ENCODE measurements at places on chromosomes 3 and 15.
A peak's percentile ranks its signal among the peaks of the same experiment; 100 is the strongest.

DNA sequence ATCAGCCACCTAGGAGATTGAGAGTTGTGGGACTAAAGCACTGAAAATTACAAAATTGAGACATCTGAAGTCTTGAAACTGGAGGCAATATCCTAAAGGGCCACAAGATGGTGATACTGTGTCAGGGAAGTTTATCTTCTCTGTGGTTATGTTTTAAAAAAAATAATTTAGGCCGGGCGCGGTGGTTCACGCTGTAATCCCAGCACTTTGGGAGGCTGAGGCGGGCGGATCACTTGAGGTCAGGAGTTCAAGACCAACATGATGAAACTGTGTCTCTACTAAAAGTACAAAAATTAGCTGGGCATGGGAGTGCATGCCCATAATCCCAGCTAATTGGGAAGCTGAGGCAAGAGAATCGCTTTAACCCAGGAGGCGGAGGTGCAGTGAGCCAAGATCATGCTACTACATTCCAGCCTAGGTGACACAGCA, 17.9 kb upstream of the NIT2 start:
- peak; percentile 2 for DNase-seq

DNA sequence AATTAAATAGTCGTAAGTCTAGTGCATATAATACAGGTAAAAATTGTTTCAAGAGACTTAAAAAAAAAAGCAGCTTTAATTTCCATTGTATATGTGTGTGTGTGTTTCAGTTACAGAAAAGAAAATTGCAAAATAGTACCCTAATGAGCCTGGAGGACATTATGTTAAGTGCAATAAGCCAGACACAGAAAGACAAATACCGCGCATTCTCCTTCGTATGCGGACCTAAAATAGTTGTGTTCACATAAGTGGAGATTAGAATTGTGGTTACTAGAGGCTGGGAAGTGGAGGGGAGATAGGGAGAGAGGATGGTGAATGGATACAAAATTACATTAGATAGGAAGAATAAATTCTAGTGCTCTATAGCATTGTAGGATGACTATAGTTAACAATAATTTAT, 3.6 kb downstream of the MESD start:
- no peak for DNase-seq

GRCh38 chr3:188439080-188439479, 285.1 kb downstream of the LPP start:
- DNase-seq: no peak

- no peak for DNase-seq
These were observed 243.6 kb downstream of the ZIC1 start for GRCh38 chr3:147652651-147653366.

DNA sequence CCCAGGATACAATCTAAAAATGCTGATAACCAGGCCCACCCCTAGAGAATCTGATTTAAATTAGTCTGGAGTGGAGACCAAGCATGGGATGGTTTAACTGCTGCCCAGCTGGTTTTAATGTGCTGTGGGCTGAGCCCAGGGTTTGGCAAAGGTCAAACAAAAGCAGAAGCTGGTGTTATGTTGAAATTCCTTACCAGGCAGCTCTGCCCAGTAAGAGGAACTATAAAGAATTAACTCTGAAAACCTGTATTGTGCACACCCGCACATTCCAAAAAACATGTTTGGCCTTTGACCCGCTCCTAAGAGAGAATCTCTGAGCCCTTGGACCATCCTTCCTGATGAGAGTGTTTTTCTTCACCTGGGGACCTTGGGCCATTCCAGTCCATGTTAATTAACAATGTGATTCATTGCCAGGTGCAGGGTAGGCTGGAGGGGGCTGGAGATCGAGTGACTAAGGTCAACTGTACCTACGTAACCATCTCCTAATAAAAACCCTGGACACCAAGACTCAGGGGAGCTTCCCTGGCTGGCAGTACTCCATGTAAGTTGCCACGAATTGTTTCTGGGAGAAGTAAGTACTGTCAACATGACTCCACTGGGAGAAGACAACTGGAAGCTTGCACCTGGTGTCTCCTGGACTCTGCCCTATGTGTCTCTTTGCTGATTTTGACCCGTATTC, 10.9 kb downstream of the CCDC13 start:
- DNase-seq: no peak

GRCh38 chr15:92130906-92131305, 262.8 kb upstream of the ST8SIA2 start:
- DNase-seq: no peak

DNA sequence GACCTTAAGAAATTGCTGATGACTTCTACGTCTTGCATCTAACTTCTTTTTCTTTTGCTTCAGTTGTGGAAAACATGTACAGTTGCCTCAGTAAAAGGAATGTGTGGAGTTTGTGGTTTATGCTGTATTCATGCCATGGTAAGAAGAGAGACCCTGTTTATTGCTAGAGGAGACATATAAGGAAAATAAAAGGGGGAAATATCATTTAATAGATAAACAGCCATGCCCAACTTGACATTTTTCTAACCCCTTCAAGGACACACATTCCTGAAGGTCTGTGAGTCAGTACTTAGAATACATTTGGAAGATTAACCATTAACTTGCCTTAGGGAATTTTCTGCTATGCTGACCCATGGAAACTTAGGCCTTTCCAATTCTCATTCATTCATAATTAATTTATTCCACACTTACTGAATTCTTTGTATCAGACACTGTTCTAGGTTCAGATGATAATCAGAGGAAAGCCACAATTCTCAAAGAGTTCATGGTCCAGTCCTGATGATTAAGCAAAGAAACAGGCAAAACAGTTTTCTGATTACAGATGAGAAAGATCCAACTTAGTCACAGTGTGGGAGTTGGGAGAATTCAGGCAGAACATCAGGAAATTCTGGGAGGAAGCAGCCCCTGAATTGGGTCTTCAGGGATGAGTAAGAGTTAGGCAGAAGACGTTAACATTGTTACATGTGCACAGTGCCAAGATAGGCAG, 329.8 kb upstream of the RASGRP1 start:
- DNase-seq: no peak

DNA sequence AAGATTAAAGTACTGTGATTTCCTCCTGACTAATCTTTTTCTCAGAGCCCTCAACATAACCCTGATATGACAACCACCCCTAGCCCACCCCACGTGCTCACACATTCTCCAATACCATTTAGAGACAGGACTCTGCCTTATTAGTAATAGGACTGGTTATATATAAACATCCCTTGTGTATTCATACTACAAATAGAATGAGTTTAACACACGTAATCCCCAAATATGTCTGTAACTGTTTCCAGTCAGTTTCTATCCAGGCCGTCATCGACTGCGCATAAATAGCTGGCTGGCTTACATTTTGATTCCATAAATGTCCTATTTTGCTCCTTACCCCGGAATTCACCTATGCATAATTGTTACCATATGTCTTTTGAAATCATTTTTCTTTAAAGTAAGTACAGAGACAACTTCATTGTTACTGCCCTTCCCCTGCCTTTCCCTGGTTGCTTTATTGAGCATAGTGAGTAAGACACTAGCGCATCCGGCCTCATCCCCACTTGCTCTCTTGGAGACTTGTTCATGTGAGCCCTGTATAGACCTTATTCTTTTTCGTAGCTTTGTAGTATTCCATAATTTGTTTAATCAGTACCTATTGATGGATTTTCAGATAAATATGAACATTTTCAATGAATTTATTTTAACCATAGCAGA, 3.5 kb upstream of the P2RY14 start:
- DNase-seq: no peak

DNA sequence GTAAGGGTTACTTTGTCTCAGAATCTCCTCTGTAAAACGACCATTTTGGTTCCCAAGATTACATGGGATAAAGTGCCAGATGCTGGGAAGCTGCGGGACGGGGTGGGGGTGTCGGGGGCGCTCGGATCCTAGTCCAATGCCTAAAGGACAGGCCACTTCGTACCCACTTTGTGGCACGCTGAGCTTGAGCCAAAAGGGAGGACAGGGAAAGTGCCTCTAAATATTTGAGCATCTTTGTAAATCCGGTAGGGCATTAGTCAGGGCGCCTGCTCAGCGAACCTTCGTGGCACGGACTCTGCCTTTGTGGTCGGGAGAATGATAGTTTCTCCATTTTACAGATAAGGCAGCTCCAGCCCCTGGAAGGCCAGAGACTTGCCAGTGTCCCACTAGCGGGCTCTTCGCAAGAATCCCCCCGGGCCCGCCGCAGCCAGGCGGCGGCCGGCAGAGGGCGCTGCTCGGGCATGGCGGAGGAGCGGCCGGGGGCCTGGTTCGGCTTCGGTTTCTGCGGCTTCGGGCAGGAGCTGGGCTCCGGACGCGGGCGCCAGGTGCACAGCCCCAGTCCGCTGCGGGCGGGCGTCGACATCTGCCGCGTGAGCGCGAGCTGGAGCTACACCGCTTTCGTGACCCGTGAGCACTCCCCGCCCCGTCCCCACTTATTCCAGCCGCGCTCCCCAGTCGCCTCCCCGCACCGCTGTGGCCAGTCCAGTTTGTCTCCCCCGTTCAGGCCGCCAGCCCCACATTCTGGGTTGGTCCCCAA, 1.8 kb downstream of the RCCD1 start:
- peak; percentile 70 for DNase-seq

DNA sequence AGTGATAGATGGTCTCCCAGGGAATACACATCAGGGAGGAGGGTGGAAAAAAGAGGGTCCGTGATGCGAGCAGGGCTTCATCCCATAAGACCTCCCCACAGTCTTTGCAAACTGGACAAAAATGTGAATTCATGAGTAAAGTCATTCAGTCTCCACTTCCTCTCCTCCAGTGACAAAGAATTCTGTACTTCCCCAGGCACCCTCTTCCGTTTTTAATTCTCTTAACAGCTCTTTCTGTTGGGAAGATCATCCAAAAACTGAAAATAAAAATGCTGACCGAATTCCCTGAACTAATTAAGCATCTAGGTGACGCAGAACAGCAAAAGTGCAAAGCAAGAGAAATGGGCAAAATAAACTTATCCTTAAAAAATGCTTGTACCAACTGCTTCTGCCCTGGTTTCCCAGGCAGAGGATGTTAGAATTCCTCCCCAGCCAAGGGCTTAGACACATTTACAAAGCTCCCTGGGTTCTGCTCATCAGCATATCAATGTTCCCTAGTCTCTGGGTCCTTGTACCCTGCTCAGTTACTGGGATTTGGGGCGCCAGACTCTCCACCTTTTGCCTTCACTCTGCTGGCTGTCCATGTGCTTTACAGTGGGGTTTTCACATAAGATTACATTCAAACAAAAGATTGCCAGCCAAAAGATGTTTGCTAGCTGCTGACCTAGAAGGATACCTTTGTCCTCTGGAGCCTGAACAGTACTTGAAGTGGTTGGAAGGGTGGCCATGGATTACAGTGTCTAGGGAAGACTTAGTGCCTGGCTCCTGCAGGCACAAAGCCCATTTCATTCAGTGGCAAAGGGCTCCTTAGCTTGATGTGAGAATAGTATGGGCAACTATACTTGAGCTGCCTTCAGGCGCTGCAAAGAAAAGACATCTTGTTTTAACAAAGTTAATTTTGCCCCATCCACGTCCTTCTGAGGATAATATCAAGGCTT, 69.4 kb downstream of the ARNT2 start:
- no peak for DNase-seq

GRCh38 chr3:144840866-144841265, 869.2 kb downstream of the DIPK2A start:
- no peak for DNase-seq

GRCh38 chr3:188232656-188233055, 78.7 kb downstream of the LPP start:
- DNase-seq: no peak

GRCh38 chr3:55160241-55160983, 232.6 kb upstream of the LRTM1 start:
- DNase-seq: no peak

- DNase-seq: no peak
These were observed 159.0 kb upstream of the STT3B start for GRCh38 chr3:31373681-31374080.

GRCh38 chr3:28081533-28081947, 159.9 kb upstream of the CMC1 start:
- no peak for DNase-seq

GRCh38 chr3:142940472-142940871, 23.0 kb downstream of the PAQR9 start:
- DNase-seq: no peak

GRCh38 chr15:100468285-100468684, 60.5 kb downstream of the CERS3 start:
- DNase-seq: no peak

GRCh38 chr15:86865920-86866319, 786.2 kb downstream of the AGBL1 start:
- no peak for DNase-seq

- no peak for DNase-seq
These were observed 383.6 kb downstream of the LPP start for GRCh38 chr3:188537606-188538005.

DNA sequence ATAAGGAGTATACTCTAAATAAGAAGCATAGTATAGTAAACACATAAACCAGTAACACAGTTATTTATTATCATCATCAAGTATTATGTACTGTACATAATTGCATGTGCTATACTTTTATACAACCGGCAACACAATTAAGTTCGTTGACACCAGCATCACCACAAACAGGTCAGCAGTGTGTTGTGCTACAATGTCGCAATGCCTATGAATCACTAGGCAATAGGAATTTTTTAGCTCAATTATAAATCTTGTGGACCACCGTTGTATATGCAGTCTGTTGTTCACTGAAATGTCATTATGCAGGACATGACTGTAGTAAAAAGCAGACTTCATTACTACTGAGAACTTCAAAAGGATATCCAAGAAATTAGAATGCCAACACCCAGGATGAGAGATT, 177.0 kb downstream of the PDCD6IP start:
- no peak for DNase-seq

GRCh38 chr15:59104602-59104911, 389 bp upstream of the CCNB2 start:
- peak; percentile 40 for DNase-seq

DNA sequence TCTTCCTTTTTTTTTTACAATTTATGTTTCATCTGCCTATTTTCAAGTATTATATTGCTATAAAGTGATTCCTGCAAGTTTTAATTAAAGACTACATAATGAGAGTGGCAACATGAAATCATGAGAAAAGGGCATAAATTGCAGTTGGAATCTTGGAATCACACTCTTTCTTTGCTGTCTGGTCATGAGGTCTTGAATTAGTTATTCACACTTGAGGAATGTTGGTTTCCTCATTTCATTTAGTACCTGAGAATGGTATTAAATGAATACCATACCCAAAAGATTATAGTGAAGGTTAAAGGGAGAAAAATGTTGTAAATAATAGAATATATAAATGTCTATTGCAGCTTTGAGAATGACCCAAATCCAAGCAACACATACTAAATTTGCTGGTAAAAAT, 25.8 kb upstream of the CNTN3 start:
- no peak for DNase-seq

DNA sequence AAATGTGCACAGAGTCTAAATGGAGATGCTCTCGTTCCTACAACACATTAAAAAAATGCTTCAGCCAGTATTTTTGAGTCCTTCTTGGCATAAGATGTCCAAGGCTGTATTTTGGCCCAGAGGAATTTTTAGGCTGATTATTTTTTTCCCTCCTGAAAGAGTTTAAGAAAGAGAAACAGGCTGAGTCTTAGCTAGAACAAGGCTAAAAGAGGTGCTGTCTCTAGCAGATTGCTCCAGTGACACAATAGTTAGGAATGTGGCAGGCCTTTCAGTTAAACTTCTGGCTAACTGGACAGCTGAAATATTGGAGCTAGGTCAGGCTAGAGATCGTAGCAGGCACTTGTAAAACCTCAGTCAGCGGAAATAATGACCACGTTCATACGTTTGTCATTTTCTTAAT, 271.4 kb upstream of the RARB start:
- no peak for DNase-seq

Measured in occipital lobe (tissue), 3 donors.